ENCODE measurements at places on chromosomes 5 and 9.

- no peak for DNase-seq
Measured at GRCh38 chr5:31725996-31726395, 87.1 kb downstream of the PDZD2 start.

DNA sequence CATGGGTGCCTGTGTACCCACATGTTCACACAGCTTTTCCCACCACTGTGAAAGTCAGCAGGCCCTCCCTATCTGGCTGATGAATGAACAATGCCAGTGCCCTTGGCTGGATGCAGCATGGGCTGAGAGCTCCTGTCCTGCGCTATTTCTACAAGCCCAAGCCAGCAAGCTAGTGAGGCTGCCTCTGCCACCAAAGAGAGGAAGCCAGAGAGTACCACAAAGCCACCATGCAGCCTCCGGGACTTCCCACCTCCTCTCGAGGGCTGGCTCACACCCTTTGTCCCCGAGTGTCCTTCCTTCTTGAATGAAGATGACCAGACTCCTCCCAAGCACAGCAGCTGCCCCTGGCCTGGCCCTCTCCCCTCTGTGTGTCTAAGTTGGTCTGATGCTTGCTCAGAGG lies 76.5 kb downstream of the SH3PXD2B start:
- DNase-seq, result no peak

DNA sequence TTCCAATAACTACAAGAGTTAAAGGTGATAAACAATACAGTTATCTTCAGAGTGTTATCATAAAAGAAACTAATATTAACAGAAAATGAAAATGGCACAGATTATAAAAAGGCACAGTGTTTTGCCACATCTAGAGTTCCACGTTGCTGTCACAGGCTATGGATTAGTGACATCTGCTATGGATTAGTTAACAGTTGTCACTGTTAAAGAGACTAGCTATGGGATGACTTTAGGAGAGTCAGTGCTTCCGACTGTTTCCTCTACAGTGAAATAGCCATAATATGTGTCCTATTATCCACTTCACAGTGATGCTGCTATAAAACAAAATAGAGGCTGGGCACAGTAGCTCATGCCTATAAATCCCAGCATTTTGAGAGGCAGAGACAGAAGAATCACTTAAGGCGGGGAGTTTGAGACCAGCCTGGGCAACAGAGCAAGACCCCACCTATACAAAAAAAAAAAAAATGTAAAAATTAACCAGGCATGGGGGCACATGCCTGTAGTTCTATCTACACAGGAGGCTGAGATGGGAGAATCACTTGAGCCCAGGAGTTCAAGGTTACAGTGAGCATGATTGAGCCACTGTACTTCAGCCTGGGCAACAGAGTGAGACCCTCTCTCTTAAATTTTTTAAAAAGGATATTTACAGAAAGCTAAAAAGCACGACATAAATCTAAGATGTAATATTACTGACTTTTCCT lies 19.7 kb downstream of the MAPKAP1 start:
- no peak for DNase-seq

- no peak for DNase-seq
Measured at GRCh38 chr5:179148703-179149170, 88.6 kb downstream of the ZNF354C start.

- no peak for DNase-seq
Measured at GRCh38 chr5:119583684-119584083, 45.7 kb upstream of the FAM170A start.

- DNase-seq, result no peak
Measured at GRCh38 chr5:78746021-78746770, 97.6 kb upstream of the LHFPL2 start.

DNA sequence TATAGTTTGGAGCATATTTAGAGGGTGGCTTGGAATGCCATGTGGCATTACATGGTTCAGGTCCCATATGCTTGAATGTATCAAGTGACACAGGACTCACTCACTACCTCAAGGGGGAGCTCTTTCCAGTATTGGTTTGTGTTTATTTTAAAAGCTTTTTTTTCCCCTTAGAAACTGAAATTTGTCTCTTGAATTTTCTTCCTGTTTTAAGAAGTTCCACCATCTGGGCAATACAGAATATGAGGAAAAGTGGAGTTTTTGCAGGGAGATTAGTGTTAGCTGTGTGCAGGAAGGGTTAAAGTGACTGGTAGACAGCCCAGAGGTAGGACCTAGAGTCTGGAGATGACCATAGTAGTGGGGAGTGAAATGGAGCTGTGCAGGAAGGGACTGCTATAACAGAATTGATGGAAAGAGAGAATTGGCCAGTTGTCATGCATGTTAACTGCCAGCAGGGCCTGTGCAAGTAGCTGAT lies 36.6 kb downstream of the CTNNA1 start:
- DNase-seq, result no peak

DNA sequence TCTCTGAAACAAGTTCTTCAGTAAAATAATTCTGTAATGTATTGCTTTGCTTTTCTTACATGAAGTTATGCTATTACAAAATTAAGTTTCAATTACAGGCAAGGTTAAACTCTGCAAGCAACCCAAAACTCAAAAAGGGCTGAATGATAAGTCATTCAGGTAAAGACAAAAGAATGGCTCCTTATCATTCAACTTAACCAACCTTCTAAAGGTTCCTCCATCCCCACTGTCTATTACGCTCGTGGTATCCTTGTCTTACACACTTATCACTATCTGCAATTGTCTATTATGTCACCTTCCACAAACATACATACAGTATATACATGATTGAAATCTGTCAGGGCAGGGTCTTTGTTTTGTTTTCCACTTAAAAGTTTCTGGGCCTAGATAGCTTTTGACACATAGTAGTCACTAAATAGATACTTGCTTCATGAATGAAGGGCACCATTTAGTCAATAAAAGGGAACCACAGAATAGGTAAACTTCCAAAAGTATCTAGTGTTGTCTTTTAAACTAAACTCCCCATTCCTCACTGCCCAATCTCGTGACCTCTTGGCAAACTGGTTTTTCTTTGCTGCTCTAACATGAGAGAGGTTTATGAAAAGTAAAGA lies 6.9 kb downstream of the RPL37 start:
- DNase-seq, result no peak

GRCh38 chr5:106940986-106941385 lies 729.8 kb downstream of the EFNA5 start:
- no peak for DNase-seq

GRCh38 chr5:34062419-34062818 lies 19.4 kb upstream of the C1QTNF3 start:
- no peak for DNase-seq

DNA sequence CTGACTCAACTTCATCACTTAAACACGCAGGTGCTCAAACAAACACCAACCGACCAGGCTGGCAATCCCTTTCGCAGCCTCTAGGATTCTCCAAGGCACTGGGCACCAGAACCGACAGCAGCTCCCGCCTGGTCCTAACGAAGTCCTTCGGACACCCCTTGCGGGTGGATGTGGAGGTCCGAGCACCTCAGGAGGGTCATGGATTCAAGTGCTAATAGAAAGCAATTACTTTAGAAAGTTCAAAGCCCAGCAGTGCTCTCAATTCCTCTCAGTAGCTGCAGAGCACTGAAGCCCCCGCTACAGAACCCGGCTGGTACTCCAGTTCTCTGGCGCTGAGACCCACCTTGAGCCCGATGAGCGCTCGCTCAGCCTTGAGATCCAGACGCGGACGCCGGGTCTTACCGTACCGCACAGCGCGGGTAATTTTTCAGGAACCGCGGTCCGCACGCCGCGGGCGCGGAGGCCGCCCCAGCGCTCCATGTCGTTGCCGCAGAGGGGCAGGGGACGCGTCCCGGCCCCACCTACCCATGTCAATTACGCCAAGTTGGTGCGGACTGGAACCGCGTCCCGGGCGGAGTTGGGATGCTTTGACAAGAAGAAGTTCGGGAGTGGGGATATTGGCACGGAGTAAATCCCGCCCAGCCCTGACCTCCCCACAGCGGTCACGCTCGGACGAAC lies 638 bp downstream of the MARCHF3 start:
- peak; percentile 4 for DNase-seq

GRCh38 chr5:142242272-142242671 lies 82.5 kb downstream of the SPRY4 start:
- DNase-seq, result no peak

DNA sequence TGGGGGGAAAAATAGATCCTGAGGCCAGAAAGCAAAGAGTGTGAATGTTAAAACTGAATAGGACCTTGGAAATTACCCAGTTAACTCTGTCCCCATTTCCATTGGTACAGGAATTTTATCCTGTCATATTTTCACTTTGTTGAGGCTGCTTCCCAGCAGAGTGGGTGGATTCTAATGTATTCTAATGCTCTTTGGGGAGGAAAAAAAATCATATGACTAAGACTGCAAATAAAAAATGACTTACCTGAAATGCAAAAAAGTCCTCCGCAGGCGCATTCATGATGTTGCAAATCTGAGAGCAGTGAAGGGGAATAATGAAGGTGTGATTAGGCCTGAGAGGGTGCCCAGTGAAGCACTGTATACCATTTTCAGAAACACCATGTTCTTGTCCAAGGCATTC lies 41.2 kb downstream of the PDE6A start:
- DNase-seq, result no peak
